ENCODE measurements at places on chromosomes 3 and 15.

- DNase-seq = no peak
These were observed 436.8 kb downstream of the MFSD1 start for GRCh38 chr3:159238646-159239045.

GRCh38 chr3:98188545-98188944 is 22.0 kb downstream of the OR5H15 start:
- peak; percentile 9 for DNase-seq

- DNase-seq = no peak
These were observed 56.0 kb upstream of the AGTR1 start for GRCh38 chr3:148641722-148642121.

GRCh38 chr15:94576889-94577533 is 345.6 kb downstream of the MCTP2 start:
- no peak for DNase-seq

DNA sequence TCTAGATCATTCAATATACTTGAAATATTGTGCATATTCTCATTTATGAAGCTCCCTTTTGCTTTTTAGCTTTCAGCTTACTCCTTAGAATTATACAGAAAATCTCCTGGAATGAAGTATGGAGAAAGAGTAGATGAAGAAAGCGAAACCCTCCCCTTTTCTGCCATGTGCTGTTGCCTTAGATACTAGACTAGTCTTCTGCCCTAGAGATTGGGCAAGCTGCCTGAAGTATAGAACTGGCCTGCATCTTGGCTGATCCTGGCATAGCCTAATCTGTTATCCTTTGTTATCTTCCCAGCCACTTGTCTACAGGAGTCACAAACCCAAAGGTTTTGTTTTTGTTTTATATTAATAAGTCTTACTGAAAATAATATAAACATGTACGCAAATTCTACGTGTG is 138.8 kb downstream of the RBPMS2 start:
- DNase-seq = no peak

- DNase-seq = no peak
These were observed 44.9 kb downstream of the MSL2 start for GRCh38 chr3:136151219-136151618.

DNA sequence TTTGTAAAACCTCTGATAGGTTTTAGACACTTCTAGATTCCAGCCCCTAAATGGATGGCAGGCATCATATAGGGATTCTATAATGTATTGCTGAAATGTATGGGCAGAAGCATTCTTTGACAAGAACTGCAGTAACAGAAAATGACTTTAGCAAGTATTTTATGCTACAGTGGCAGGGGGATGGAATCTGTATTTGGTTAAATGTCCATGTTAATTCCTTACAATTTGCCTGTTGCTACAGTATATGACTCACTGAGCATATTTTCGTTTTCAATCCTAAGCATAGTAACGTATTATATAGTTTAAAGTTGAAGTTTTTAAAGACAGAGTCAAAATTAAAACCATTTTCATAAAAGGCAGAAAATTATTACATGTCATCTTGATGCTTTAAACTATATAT is 150.1 kb downstream of the MEX3B start:
- no peak for DNase-seq

GRCh38 chr3:170405101-170405500 is 13.6 kb upstream of the CLDN11 start:
- no peak for DNase-seq

GRCh38 chr15:71570736-71571135 is 239.6 kb upstream of the NR2E3 start:
- no peak for DNase-seq

- no peak for DNase-seq
These were observed 81.8 kb upstream of the GRM7 start for GRCh38 chr3:6779140-6779539.

DNA sequence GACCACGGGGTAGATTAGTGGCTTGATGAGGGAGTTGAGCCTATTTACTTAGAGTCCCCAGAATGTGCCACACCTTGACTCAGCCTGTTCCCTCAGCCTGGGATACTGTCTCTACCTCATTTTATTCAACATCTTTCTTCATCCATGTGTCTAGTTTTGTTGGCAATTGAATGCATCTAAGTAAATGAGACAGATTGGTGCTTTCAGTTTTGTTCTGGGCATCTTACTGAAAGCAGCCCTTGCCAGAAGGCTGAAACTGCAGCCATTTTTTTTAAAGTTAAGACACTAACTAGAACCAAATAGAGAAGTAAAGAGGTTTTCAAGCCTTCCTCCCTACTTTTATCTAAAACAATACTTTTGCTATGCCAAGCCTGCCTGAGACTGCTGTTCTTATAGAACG is 246.8 kb downstream of the SLCO3A1 start:
- no peak for DNase-seq

DNA sequence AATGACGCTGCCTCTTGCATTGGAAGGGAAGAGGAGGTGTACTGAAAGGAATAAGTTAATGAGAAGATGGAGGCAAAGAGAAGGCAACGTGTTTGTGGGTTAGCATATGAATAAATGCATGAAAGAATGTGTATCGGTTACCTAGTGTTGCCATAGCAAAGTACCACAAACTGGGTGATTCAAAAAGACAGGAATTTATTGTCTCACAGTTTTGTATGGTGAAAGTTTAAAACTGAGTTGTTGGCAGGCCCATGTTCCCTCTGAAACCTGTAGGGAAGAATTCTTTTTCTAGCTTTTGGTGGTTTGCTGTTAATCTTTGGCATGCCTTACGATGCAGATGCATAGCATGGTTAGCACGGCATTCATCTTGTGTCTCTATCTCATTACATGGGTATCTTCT is 729.9 kb downstream of the MECOM start:
- no peak for DNase-seq

- DNase-seq = no peak
These were observed 1.7 kb downstream of the TBC1D5 start for GRCh38 chr3:17740721-17741141.

DNA sequence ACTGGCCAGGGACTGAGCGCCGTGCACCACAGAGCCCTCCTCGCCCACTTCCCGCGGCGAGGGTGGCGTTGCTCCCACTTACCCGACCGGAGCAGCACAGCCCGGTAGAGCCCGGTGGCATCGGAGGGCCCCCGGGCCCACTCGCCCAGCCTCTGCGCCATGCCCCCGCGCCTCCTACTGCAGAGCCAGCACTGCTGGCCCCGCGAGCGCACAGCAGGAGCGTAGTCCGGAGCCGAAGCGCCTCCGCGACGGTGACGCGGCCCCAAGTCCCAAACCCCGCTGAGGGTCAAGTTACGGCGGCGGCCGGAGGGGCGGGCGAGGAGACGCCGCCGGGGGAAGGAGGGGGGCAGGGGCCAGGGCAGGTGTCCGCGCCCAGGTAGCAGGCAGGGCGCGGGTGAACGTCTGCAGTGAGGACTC is 9.6 kb upstream of the FAM107A start:
- no peak for DNase-seq

GRCh38 chr3:175346573-175347356 is 487.6 kb downstream of the NAALADL2 start:
- DNase-seq = no peak

GRCh38 chr3:115523458-115523857 is 99.9 kb upstream of the GAP43 start:
- no peak for DNase-seq

- DNase-seq = no peak
These were observed 21.4 kb upstream of the LIPC start for GRCh38 chr15:58410353-58410752.

GRCh38 chr3:32850226-32850625 is 32.4 kb downstream of the TRIM71 start:
- no peak for DNase-seq

GRCh38 chr3:183327343-183327742 is 74.3 kb downstream of the B3GNT5 start:
- no peak for DNase-seq

DNA sequence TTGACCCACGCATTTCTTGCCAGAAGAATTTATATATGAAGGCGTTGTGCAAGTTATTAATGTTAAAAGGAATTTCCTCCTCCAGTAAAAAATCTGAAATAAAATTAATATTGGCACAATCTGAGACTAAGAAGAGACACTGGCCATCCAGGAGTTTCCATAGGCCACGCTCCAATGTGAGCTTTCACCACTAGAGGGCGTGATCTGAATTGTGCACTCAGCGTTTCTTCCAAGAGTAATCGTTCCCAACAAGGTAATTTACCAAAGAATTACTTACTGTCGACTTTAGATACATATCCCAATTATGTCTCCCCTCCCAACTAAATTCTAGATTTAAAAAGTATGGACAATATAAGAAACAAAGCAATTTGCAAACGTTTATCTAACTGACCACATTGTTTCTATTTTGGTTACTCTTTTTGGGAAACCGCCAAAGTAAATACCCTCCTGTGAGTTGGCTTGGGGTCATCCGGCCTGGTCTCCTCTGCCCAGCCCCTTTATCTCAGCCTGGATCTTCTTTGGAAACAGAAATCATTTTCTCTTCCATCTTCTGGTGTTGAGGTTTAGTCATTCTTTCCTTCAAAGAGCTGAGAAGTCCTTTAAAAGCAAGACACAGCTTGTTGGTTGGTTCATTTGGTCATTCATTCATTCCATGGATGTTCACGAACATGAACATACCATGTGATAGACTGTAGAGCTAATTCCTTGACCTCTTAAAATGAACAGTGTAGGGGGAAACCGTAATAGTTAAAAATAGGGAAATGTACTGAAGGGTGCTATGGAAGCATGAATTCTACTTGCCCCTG is 26.2 kb downstream of the POLR2M start:
- peak; percentile 20 for DNase-seq

GRCh38 chr15:88166082-88166993 is 90.2 kb downstream of the NTRK3 start:
- DNase-seq = no peak

GRCh38 chr15:75073197-75073596 is 49.8 kb downstream of the PPCDC start:
- DNase-seq = no peak

GRCh38 chr3:49238274-49239127 is 38.5 kb downstream of the C3orf62 start:
- DNase-seq = no peak

DNA sequence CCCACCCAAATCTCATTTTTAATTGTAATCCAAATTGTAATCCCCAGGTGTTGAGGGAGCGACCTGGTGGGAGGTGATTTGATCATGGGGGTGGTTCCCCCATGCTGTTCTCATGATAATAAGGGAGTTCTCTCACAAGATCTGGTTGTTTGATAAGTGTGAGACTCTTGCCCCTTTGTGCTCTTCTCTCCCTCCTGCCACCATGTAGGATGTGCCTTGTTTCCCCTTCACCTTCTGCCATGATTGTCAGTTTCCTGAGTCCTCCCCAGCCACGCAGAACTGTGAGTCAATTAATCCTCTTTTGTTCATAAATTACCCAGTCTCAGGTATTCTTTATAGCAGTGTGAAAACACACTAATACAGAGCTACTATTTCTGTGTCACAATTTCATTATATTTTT is 88.7 kb downstream of the NCEH1 start:
- DNase-seq = no peak

DNA sequence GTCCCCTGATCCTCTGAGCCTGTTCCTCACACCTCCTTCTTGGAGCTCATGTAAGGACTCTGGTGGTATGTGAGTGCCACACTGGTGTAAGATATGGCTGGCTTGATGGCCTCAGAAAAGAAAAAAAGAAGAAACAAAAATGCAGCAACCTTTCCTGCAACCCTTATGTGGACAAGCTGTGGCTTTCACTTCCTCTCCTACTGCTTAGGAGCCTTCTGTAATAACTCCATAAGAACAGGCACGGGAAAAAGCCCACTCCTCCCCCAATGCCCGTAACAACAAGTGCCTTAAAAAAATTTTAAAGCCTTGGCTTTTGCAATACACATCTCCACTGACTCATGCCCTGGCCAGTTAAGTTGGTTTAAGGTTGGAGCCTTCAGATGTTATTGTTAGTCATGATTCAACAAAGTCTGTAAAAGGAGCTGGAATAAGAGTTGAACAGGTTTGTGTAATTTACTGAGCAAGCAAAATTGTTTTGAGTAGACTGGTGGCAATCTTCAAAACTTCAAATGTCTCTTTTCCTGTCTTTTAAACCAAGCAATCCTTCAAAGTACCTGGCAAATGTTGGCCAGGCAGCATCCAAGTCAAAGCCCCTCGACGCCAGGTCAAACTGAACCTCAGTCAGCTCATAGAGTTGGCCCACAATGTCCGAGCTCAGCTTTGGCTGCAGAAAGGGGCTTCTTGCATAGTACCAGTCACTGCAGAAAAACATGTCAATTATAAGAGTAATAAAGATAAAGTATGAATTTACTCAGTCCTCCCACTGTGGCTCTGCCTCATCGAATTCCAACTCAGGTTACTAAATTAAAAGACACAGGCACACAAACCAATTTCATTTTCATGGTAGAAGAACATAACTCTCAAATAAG is 22.9 kb downstream of the FYCO1 start:
- DNase-seq = no peak

DNA sequence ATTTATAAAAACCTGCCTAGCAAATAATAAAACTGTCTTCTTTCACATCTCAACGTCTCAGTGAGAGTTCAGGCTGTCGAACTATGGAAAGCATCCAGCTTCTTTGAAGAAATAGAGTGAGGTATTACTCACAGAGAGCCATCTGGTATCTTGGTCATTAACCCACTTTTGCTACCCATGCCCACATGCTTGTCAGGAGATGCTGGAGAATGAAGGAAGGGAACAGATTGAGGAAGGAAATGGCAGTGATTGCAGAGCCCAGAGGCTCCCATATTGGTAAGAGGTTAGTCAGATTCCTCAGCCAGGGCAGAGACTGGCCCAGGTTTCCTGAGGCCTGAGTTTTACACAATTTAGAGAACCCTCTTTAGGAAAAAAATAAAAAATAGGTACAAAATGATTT is 119.1 kb downstream of the B3GALNT1 start:
- DNase-seq = no peak

GRCh38 chr15:74464216-74464615 is 3.3 kb upstream of the UBL7 start:
- no peak for DNase-seq

GRCh38 chr15:65956899-65957298 is 87.6 kb downstream of the RAB11A start:
- DNase-seq = no peak

DNA sequence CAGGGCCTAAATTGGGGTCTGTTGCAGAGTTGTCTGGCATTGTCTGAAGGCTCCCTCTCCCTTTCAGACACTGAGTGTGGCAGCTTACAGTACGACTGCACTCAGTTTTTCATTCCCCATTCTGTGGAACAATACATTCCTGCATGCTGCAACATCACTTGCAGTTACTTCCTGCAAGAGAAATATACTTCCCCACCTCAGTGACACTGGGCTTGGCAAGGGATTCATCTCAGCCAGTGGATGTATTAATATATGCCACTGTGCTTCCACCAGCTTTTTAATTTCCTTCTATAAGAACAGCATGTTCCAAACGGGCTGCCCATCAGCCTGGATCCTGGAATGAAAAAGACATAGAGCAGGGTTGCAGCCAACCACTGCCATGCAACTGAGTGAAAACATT is 23.1 kb downstream of the B3GALNT1 start:
- DNase-seq = no peak

All from GM12891 (cell line).